ENCODE measurements at places on chromosomes 2 and 18.

DNA sequence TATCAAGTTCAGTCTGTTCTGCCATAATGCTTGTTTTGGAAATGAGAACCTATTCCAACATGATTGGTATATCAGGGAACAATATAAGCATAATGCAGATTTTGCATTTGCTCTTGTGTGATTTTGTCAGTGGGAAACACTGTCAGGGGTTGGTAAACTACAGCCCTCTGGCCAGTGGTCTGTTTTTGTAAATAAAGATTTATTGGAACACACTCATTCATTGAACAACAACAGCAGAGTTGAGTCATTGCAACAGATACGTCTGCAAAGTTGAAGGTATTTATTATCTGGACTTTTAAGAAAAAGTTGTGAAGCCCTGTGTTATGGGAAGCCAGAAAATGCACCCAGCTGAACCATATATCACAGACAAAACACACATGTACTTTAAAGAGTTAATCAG lies 83.1 kb downstream of the MCFD2 start:
- DNase-seq: no peak

GRCh38 chr2:32902986-32903385 lies 43.8 kb upstream of the LTBP1 start:
- no peak for DNase-seq

DNA sequence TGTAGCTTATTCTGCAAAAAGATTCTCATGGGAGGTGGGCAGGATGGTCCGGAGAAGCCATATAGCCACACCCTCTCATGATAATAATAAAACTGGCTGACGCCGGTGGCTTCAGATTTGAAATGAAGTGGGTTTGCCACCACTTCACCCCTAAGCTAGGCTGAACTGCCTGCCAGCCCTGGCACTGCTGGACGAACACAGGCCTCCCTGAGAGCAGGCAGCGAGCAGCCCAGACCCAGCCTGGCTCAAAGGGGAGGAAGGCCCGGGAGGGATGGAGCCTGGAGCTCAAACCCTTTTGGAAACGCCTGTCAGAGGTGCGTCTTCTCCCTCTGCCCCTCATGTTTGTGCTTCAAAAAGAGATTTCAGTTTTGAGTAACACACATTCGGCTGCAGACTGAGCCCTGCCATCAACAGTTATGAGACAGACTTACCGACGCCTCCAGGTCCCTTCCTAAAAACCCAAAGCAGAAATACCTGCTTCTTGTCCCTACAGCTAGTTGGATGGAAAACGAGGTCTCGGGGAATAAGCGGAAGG lies 71.1 kb upstream of the HPCAL1 start:
- no peak for DNase-seq

- no peak for DNase-seq
These were observed 32.0 kb upstream of the GPR39 start for GRCh38 chr2:132384491-132385151.

- no peak for DNase-seq
These were observed 43.7 kb downstream of the RPIA start for GRCh38 chr2:88735133-88735532.

GRCh38 chr2:115384399-115384798 lies 942.0 kb downstream of the DPP10 start:
- no peak for DNase-seq

- no peak for DNase-seq
These were observed 177.8 kb downstream of the BCL2 start for GRCh38 chr18:63141778-63142176.

GRCh38 chr2:96148410-96149217 lies 3.4 kb upstream of the DUSP2 start:
- DNase-seq: peak; percentile 41

GRCh38 chr2:60858897-60859311 lies 22.5 kb upstream of the REL start:
- no peak for DNase-seq

DNA sequence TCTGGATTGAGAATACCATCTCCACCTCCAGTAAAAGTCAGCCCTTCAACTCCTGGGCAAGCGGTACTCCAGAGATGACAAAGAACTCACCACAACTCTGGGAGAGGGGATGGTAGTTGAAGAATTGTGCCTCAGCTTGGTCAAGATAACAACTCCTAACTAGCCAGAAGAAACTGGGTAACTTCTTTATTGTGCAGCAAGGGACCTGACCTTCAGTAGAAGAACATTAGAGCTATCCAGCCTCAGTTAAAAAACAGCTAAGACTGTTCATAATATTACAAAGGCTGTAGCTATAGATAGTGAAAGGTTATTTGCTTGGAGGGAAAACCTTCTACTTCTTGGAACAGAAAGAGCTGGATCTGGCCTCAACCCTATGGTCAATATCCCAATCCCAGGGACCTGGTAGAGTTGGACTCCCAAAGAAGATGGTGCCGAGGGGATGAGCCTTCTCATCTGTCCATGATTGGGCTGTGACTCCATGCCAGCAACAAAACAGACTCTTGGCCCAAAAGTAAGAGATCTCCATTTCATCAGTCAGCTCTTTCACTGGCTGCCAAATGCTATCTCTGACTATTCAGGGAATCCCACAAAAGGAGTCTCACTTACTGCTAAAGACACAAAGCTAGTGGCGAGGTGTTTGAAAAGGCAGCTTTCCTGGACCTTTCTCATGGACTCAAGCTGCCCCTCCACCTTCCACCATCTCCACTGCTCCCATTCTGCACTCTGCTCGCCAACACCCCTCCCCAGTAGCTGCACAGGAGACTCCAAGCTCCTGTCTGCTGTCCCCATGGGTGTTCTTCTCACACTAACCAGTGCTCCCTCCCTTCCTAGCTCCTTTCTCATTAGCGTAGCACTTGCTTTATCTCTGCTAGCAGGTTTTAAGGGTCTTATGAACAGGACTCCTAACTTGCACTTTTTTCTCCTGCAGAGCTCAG lies 145.8 kb downstream of the CAPN13 start:
- no peak for DNase-seq

GRCh38 chr2:69893684-69894551 lies at the start of gene SNRNP27:
TSS of gene SNRNP27 (plus strand) at chr2:69893956. CDS start at chr2:69893985, 29 bp downstream.
- no peak for DNase-seq

DNA sequence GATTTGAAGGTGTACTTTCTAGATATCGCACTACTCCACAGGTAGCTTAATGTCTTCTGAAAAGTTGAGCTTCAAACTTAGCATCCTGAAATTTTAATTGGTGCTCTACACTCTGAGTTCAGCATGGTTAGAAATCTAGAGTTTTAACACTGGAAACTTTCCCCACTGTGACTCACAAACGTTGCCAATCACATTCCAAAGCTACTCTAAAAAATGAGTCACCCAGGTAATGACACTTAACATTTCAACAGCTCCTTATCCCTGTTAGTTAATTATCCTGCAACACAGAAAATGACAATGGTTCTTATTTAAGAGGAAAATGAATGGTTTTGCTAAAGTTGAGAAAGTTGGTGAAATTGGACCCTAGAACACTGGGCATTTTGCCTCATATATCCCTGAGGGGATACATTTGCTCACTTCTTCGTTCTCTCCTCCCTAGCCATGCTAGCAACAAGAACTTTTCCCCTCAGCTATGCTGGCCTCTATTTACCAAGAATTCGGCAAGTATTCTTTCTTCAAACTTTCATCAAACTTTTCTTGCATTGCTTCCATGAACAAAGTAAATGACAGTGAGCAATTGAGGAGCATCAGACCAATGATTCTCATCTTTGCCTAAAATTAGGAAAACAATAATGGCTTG lies 1024.1 kb upstream of the KLHL29 start:
- no peak for DNase-seq

DNA sequence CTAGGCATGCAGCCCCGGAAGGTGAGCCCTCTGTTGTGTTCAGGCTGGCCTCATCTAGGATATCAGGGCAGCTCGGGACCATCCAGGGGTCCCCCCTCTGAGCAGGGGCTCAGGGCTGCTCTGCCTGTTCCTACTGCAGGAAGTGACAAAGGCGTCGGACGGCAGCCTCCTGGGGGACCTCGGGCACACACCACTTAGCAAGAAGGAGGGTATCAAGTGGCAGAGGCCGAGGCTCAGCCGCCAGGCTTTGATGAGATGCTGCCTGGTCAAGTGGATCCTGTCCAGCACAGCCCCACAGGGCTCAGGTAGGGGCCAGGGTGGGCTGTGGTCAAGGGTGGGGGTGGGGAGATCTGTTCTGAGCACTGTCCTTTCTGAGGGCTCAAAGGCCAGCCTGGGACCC lies 13.1 kb downstream of the KCNIP3 start:
- DNase-seq: no peak

- DNase-seq: no peak
These were observed 15.0 kb upstream of the CYS1 start for GRCh38 chr2:10095175-10095574.

DNA sequence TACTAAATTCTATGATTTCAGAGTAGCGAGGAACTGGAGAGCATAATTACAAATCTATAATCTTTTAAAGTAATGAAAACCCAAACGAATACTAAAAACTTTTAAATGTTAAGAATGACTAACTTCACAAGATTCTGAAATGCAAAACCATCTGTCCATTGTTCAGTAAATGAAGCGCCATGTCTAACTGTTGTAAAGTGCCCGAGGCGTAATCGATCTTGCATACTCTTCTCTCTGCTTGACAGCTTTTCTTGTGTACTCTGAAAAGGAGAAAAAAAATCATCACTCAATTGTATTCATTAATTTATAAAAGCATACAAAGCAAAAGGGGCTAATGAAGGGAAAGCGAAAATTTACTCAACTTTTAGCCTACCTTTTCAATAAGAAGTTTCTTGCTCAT lies 111.0 kb downstream of the TLK1 start:
- DNase-seq: no peak

- no peak for DNase-seq
These were observed 49.9 kb downstream of the SOX11 start for GRCh38 chr2:5742126-5742525.

DNA sequence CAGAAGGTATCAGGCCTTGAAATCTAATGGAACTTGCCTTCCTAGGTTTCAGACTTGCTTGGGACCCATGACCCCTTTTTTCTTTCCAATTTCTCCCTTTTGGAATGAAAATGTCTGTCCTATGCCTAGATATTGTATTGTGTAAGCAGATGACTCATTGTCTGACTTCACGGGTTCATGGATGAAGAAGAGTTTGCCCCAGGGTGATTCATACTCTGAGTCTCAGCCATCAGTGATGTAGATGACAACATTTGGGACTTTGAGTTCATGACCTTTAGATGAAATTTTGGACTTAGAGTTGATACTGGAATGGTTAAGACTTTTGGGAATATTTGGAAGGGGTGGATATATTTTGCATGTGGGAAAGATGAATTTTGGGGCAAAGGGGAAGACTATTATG lies 11.2 kb upstream of the SCYGR5 start:
- no peak for DNase-seq

- no peak for DNase-seq
These were observed 55.7 kb downstream of the MSH6 start for GRCh38 chr2:47838686-47839085.

DNA sequence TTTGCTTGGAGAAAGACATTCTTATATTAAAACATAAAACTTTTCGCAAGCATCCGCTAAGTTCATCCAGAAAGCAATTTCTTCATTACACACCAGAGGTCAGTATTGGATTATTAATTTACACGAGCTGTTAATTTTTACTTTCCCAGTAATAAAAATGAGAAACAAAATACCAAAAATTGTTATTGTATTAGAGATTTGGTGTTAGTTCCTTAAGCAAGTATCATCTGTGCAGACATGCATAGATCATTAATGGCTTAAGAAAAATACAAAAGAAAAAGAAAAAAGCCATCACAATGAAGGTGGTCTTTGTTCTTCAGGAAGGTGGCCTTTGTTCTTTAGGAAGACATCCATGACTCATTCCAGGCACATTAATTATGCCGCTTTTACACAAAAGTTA lies 53.6 kb upstream of the HNMT start:
- DNase-seq: no peak

- no peak for DNase-seq
These were observed 49.3 kb downstream of the GLS start for GRCh38 chr2:190929919-190930318.

GRCh38 chr2:136057023-136057801 lies 60.7 kb downstream of the CXCR4 start:
- no peak for DNase-seq

- DNase-seq: no peak
These were observed 8.1 kb upstream of the TYMS start for GRCh38 chr18:649341-649740.

DNA sequence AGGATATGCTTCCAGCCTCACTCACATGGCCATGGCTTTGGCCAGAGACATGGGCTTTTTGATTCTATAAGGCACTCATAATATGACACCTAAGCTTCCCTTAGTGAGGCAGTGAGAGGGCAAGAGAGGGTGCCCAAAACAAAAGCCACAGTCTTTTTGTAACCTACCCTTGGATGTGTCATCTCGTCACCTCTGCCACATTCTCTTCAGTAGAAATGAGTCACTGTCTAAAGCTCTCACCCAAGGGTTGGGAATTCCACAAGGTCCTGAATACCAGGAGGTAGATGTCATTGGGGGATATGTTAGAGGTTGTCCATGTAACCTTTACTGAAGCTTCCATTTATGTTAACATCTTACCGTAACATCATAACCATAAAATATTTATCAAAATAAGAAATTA lies 108.4 kb downstream of the ALMS1 start:
- DNase-seq: no peak

DNA sequence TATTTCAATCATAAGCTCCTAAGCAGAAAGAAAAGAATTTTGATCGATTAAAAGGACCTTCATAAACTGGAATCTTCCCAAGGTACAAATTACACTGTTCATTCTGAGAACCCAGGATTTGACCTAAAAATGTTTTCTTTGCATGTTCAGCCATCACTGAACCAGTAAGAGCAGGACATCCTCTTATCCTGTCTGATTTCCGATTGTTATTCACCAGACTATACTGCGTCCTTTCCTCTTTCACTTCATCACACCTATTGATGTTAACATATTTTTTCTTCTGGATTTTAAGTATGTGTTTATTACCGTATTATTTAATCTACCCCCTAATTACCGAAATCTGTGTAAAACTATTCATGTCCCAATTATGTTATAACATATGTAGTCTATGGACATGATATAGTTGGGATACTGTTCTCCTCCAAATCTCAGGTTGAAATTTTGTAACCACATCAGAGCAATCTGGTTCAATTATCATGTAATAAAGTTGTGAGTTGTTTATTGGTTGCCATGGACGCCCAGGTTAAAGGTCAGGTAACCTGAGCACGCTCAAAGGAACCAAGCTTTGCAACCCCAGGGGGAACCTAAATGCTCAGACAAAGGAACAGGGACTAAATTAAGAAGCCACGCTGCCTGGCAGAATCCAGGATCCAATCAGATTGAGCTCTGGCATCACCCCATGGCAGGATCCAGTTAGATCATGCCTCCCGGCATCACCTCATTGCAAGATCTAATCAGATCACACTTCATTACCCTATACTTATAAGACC lies 11.6 kb upstream of the TBC1D8 start:
- DNase-seq: no peak

- DNase-seq: no peak
These were observed 38.1 kb upstream of the ARHGEF4 start for GRCh38 chr2:130798472-130799218.

GRCh38 chr2:1752751-1753150 lies 8.4 kb upstream of the PXDN start:
- DNase-seq: no peak

DNA sequence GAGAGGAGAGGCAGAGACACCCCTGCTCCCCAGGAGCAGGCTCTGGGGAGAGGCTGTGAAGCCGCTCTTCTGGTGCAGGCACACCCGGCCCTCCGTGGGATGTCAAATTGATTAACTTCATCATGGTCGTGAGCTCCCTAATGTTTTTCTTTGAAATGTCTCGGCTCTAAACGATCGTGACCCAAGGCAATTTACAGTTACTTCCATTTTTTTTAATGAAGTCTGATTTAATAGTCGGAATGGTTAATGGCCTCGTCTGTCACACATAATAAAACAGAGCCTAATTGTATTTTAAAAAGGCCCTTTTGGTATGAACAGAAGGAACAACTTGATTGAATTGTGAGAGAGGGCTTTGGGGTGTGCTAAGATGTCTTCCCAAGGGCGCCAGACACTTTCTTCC lies 130.2 kb downstream of the SMAD2 start:
- DNase-seq: no peak
